ENCODE measurements at places on chromosomes 3 and 15.

DNA sequence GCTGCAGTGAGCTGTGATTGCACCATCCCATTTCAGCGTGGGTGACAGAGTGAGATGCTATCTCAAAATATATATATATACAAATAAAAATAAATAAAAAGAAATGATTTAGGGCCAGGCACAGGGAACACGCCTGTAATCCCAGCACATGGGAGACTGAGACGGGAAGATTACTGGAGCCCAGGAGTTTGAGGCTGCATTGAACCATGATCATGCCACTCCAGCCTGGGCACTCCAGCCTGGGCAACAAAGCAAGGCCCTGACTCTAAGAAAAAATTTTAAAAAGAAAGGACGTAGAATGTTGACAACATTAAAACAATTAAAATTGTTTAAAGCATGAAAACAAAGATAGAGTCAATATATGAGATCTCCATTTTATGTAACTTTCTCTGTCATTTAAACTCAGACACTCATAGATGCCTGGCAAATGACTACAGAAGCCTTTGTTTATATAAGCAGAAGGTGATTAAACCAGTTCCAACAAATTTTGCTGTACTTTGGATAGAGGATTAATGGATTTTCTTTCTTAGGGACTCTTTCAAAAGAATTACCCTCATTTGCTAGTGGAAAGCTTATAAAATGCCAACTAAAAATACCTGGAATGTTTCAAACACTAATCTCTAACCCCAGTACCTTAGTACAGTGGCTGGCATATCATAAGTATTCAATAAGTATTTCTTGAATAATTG lies 10.7 kb upstream of the TRPM7 start:
- no peak for DNase-seq

DNA sequence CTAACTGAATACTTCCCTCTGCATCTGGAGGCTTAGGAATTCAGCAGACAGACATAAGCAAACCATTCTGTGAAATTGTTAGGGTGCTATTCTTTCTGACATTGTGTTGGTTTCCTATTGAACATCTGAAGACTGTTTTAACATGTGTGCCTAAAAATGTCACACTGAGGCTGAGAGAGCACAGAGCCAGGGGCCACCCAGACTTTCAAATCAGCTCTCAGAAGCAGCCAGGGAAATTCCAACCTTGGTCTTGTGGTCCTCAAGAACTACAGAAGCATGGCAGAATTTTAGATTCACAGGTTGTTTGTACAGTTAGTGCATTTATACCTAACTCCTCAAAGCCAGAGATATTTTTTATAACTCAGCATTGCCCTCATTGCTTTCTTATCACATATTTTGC lies 929.2 kb upstream of the CFAP20DC start:
- no peak for DNase-seq

- no peak for DNase-seq
Observed at GRCh38 chr3:81437683-81438082, 323.8 kb downstream of the GBE1 start.

DNA sequence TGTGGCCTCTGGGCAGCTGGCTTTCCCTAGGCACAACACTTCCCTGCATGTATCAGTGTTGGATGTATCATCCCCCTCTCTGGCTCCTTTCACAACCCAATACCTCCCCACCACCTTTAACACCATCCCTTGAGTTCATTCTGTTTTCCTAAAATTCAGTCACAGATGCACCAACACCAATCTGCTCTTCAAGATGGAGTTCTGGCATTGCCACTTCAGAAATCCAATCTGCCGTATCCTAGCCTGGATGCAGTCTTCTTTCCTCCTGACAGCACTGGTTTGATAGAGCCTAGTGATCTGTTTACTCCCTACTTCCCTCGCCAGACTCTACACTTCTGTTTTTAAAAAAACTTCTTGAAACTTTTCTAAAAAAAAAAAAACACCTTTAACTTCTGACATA lies 21.7 kb downstream of the PXYLP1 start:
- no peak for DNase-seq

DNA sequence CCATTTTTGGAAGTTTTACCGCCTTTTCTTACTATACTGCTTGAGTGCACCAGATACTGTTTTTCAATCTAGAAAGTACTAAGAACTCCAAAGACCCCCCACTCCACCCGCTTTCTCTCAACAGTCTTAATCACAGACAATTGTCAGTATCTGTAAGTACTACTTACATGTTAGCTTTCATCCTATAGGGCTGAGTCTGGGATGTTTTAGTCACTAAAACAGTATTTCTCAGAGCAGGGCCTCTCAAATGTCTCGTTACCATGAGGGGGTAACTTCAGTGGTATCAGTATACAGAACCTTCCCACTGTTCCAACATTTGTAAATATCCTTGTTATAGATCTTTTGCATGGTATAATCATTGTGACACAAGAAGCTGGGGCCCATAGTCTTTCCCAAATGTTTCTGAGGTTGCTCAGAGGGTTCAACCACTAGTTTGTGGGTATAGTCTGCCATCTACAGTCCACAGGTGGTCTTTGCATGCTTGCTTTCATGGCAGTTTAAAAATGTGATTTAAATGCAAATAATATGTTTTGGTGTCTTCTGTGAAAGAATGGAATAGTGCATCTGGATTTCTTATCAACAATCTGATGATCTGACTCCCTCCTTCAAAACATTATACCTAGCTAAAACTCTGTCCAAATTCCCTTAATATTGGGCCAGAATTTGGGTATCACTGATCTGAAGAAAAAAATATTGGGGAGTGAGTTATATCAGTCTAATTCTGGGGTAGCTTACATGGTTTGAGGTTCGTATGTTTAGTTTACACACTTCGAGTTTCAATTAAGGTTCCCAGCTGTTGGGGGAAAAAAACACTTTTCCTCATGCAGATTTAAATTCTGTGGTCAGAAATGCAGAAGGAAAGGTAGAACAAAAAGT lies 18.0 kb upstream of the DNAJC13 start:
- DNase-seq, result peak; percentile 52

- DNase-seq, result no peak
Observed at GRCh38 chr3:127015282-127016042, 32.5 kb downstream of the PLXNA1 start.

- no peak for DNase-seq
Observed at GRCh38 chr15:58010983-58011382, 54.5 kb downstream of the ALDH1A2 start.

- DNase-seq, result no peak
Observed at GRCh38 chr15:101010781-101011180, 91.6 kb downstream of the LRRK1 start.

DNA sequence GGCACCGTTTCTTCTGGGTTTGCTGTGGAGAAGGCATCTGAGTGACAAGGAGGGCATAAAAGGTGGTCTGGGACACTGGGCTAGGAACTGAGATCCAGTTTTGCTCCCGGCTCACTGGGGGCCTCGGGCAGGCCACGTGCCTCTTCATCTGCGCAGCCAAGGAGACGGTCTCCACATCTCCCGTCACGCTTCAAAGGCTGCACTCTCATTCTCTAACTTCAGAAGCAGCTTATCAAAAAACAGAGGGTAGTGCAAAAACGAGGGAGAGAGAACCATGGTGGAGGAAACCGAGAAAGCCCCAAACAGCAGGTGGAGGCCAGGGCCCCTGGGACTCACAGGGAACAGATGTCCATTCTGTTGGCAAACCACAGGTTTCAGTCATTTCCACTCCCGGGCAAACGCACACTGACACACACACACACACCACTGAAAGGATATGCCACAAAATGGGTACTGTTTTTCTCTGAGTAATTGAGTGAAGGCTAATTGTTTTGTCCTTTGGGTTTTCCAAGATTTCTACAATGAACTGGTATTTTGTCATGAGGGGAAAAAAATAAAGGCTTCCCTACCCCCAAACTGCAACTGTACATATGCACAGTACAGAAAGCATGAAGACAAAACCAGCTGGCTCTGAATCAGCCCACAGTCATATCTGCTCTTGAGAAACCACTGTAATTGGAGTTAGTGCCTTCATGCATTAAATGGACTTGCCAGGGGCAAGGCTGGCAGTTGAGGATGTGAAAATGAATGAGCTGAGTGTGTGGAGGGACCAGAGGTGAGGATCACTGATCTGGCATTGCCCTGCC lies 71.9 kb downstream of the MGLL start:
- DNase-seq, result no peak

DNA sequence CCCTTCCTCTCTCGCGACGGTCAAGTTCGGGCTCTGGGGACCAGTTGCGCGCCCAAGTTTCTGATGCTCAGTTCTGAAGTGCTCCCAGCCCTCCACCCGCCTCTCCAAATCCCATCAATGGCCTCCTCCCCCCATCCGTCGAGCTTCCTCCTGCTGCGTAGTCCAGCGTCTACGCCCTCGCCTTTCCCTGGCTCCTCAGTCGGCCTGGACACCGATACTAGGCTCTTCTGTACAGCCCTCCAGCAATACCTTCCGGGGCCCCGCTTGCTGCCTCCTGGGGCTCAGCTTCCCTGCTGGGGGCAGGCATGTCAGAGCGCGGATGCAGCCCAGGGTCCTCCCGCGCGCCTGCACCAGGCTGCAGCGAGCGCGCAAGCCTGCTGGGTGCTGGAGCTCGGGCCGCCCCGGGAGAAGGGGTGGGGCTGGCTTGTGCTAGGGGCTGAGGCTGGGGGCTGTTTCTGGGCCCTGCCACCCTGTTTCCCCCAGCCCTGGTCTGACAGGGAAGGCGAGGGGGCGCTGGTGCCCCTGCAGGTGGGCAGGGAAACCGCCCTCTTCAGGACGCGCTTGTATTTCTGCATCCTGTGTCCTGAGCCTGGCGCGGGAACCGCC lies 353.3 kb upstream of the SUCLG2 start:
- DNase-seq, result no peak

DNA sequence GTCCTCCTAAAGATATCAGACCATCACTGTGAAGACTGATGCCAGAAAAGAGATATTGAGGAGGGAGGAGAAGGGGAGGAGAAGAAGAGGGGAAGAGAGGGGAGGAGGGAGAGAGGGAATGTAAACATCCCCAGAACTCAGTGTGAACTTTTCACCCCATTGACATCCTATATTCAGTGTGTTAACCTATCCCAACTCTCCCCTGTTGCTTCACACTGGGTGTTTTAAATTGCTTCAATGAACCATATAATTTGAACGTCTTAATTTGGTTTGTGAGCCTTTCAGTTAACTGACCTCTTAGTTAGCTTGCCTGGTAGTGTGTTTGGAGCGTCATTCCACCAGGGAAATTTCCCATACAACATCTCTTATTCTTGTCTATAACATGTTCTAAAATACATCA lies 29.8 kb upstream of the PTPRG start:
- peak; percentile 57 for DNase-seq

DNA sequence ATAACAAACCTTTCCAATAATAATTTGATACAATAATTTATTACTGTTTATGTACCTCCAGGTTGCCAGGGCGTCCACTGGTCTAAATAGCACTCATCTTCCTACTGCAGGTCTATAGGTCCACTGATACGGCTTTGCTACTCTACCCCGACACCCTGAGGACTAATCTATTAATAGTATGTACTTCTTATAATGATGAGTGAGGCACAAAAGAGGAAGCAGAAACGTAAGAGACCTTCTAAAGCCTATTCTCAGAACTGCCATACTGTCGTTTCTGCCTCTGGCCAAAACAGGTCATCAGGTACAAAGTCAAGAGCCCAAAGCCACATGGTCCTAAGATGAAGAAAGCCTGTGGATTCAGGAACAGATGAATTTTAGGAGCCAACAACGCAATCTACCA lies 163.2 kb upstream of the GRM7 start:
- DNase-seq, result no peak

- no peak for DNase-seq
Observed at GRCh38 chr15:51331141-51331540, 7.3 kb downstream of the CYP19A1 start.

GRCh38 chr3:23612296-23612891 lies 193.4 kb upstream of the UBE2E1 start:
- no peak for DNase-seq

DNA sequence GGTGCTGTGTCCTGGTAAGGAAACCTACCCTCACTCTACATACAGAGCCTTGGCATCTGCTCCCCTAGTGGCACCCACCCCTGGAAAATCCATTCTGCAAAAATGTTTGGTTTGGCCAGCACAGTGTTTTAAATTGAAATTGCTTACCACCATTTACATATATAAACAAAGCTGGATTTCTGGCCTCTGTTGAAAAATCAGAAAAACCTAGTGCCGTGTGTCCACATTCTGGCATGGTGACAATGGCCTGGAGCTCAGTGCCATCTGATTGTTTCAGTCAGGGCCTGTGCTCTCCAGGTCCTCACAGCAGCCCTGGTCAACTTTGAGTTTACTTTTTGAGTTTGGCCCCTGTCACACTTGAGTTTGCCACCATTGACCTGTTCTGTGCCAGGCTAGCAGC lies 2.9 kb upstream of the IL17RC start:
- DNase-seq, result no peak

- no peak for DNase-seq
Observed at GRCh38 chr15:71506946-71507345, 303.4 kb upstream of the NR2E3 start.

DNA sequence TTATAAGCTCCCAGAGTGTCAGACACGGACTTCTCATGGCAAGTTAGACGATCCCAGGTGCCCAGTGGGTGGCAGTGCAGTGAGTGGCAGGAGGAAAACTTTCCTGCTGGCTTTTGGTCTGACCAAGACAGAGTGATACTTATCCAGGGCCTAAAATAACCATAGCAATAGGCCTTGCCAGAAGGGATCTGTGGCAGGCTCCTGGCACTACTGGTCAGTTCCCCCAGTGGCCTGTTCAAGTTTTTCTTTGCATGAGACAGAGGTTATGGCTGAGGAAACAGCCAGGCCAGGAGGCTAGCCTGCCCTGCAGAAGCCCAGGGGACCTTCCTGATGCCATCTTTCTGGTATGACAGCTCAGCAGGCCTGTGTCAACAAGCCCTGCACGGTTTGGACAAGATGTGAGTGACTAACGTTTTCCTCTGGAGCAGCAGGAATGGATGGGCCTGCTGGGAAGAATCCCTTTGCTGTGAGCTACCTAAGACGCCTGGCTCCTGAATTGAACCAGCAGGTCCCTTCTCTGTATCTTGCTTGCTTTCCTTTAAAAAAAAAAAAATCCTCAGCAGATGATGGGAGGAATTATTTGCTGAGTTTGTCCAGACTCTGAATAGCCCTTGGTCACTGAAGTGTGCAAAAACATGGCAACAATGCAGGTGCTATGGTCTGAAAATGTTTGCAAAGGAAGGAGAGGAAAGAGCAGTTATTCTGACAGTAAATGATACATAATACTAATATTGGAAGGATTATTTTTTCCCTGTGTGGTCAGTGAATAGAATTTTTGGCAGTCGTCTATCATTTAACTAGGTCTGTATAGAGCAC lies 18.0 kb downstream of the SCG5 start:
- no peak for DNase-seq
